ENCODE measurements at places on chromosomes 16 and 17.

DNA sequence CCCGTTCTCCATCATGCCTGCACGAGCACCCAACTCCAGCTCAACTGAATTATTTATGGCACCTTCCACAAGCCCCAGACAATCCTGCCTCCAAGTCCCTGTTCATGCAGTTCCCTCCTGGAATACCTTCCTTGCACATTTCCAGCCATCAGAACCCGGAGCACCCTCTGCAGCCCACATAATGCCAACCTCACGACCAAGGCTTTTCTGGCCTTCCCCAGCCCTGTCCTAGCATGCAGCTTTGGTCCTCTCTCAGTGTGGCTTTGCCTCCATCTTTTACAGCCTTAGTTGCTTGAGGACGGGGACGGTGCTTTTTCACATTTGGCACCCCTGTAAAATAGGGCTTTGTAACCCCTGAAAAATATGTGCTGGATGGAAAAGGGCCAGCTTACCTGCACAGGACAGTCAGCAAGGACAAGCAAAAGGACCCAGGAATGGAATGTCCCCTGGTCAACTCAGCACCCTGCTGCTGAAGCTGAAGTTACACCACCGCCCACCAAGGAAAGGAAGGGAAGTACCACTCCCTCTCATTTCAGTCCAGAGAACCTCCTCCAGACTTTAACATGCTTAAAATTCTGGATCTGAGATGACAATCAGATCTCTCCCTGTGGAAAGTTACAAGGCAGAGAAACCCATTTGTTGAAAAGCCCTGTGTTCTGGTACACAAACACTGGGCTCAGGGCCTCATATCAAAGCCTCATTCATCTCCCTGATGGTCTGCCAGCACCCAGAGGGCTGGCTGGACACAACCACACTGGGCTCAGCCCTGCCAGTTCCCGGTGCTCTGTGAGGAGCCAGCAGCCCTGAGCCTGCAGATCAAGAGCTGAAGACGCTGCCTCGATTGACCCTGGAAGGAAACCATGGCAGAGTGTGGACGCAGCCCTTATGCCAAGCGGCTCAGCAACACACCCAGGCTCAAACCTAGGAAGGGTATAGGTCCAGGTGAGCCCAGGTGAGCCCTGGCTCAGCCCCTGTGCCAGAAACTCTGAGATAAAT is 2.9 kb downstream of the SLC39A11 start:
- no peak for DNase-seq

- DNase-seq: no peak
Measured at GRCh38 chr16:50257876-50258275, 8.5 kb upstream of the ADCY7 start.

DNA sequence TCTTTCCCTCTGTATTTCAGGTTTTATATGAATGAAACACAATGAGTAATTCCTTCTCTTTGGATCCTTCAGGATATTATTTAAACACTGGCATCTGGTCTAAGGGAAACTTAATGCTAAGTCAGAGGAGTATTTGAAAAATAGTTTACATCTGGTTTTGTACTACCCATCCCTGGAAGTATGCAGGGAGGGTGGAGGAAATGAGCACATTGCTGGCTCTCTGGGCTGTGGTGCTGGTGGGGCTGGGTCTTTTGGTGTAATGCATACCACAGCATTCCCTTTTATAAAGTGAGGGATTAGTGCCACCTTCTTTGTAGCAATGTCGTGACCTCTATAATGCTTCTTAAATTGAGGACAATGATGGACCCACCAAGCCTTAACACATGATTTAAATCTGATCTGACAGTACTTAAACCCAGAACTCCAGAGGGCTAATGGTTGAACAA is 105.5 kb upstream of the AXIN2 start:
- no peak for DNase-seq

- DNase-seq: no peak
Measured at GRCh38 chr17:76996741-76997694, 128.8 kb downstream of the MGAT5B start.

DNA sequence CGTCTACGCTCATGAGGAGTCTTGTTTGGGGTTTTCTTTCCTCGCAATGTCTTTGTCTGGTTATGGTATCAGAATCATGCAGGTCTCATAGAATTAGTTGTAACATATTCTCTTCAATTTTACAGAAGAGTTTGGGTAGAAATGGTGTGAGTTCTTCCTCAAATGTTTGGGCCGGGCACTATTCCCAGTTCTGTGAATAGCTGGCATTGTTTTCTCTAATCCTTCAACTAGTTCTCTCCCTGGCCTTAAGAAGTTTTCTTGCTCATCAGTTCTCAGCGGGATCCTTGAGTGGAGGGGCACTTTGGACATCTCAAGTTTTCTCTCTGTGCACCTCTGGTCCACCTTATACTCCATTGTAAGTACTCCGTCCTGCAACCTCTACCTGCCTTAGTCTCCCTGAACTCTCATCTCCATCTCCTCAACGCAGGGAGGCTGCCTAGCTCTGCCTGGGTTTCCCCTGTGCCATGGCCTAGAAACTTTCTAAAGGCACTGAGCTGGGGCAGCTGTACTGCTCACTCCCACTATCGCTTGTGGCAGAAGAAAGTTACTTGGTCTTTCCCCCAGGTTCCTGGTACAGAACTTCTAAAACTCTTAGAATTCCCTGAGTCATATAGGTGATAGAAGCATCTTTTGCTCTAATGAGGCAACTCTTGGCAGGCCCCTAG is 16.9 kb downstream of the NSMCE1 start:
- DNase-seq: no peak
